ENCODE measurements at places on chromosomes 12 and 14.

DNA sequence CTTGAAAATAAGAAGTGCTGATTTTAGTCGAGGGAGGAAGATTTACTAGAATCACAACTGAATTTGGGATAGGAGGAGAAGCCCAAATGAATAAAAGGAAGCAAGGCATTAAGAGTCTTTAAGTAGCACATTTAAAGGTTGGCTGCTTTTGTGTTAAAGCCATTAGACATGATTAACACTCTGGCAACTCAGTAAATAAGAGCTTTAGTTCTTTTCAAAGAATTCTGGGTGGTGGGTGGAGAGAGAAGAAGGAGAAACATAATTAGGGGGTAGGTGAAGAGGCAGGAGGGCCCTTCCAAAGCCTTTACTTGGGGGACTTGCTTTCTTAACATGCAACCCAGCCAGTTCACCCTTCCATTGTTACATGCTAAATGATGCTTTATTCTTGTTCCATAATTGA lies 284.6 kb upstream of the SEL1L start:
- DNase-seq, result no peak

DNA sequence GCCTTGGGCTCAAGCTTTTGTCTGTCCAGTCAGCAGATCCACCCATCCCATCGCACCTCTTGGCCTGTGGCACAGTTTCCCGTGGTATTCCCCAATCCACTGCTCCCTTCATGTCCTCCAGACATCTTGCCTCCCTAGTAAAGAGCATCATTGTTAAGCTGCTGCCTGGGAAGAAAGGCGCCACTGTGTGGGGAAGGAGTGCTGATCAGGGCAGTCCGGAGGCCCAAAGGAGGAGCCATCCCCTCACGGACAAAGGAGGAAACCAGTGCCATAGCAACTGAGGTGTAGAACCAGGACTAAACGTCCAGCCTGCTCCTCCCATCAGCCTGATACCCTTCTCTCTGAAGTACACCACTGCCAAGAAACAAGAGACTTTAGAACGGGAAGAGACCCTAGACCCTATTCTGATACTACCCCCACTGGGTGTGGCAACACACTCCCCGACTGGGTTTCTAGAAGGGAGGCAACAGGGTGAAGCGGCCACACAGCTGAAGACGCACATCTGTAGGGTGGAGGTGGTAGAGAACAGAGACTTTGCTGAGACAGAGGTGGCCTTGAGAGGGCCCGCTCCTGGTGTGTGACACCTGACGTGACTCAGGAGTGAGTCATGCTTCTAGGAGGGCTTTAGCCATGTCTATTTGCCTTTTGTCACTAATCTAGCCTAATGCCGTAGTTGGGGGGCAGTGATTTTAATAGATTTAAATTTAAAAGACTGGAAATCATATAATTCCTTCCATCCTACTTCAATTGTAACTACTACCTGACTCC lies 185.0 kb downstream of the DPF3 start:
- DNase-seq, result no peak

DNA sequence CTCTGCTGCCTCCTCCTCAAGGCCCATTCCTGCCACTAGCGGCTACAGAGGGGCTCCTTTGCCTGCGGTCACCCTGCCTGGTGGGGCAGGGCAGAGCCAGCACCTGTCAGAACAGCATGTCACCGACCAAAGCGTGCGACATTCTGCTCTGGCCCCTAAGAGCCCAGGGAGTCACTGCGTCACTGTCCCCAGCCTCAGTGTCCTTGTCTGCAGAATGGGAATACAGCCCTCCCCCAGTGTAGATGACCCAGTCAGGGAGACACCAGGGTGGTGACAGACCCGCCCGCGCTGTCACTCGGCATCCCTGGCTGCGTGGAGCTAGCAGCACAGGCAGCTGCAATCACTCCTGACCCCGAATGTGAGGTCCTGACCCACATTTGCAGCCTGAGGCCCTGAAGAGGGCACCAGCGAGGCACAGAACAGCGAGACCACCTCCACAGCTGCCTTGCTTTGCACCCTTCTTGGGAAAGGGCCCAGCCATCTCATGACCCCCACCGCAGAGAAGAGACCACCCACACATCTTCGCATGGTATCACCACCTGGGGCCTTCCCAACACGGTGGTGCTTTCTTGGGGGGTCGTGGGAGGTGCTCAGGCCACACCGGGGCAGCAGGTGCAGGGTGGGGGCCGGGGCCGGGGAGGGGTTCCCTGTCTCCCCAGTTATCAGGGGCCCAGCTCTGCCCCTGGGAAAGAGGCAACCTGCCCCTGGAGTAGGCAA lies 2.5 kb downstream of the AHNAK2 start:
- no peak for DNase-seq

GRCh38 chr12:24586293-24586692 lies 362.6 kb downstream of the BCAT1 start:
- no peak for DNase-seq

GRCh38 chr12:121765573-121765972 lies 27.9 kb downstream of the RHOF start:
- no peak for DNase-seq

- no peak for DNase-seq
Measured at GRCh38 chr14:85471744-85472143, 58.2 kb upstream of the FLRT2 start.

DNA sequence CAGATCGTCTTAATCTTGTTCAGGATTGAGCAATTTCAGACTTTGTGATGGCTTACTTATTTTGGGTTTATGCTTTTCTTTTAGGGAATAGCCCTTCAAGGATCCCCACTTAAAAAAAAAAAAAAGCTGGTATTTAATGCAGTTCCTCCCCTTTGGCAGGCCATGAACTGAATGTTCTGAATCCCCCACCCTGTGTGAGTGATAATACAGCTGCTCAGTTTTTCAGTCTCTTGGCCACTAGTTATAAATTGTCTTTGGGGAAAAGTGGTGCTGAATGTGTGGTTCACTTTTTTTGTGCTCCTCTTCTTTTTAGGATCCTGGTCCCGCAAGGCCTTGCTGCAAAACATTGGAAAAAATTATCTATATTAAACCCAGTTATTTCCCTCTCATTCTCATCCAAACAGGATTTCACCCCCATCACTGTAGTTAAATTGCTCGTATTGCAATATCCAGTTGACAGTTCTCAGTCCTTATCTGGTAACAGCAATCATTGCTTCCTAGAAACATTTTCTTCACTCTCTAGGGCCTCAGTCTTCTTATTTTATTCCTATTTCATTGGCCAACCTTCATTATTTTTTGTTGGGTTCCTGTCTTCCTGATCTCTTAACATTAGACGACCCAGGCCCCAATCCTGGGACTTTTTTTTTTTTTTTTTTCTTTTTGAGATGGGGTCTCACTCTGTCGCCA lies 73.1 kb upstream of the PAWR start:
- DNase-seq, result no peak

DNA sequence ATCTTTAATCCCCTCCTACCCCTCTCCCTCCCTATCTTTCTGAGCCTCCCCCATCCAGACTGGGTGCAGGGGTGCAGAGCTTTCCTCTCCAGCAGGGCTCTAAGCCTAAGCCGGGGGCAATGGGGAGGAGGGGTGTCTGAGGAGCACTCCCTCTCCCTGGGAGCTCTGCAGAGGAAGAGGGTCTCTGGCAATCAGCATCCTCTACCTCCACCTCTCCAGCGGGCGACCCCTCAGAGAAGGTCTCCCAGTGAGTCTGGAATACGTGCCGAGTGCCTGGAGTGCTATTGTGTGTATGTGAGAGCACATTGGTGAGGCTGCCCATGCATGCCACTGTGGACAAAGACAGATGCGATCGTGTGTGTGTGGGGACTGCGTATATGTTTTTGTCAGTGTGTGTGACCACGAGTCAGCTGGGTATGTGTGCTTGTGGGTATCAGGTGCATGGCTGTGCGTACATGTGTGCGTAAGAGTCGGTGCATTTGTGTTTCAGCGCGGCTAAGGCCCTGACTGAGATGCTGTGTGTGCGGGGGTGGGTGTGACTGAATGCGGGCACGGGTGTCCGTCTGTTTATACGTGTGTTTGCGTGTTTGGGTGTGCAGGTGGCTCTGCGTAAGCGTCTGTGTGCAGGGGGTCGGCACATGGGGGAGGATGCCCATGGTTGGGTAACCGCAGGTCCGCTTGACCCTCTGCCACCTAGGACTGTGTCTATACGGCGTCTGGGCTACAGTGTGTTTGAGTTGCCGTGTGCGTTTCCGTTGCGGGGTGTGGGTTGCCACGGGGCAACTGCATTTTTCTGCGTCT lies 905 bp upstream of the DLK1 start:
- DNase-seq, result no peak

Data from NCI-H187 treated with DMSO at 0.1 percent for 48 hours (cell line).